ENCODE measurements at places on chromosomes 7 and 10.

DNA sequence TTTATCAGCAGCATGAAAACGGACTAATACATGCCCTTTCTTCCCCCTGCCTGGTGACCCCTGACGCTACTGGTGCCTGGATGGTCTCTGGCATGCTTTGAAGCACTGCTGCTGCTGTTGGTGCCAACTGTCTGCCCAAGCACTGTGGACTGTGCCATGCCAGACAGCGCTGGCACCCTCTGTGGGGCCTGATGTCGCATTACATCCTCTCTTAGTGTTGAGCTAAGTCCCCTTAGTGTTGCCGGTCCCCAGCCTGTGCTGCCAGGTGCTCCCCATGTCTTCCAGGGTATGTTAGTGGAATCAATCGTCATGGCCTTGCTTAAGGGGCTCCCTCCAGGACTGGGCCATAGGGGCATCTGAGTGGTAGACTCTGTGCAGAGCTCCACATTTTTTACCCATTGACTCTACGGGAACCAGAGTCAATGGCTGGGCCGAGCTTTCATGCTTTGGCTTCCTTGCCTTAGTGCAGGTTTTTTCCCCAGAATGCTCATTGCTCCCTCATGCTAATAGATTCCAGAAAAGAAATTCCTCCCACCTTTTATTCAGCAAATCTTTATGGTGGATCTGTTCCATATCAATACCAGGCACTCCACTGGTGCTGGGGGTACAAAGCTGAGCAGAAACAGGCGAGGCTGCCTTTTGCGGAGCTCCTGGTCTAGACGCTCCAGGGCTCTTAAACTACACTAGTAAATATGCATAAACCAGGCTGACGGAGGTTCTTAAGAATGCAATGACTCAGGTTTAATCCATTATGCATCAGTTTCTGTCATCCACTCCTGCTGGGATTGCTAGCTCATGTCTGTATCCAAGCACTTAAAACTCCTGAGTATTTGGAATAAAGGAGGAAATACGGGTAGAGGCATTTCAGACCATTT is 21.8 kb upstream of the MRC1 start:
- no peak for DNase-seq

GRCh38 chr10:88067737-88068136 is 204.3 kb downstream of the PTEN start:
- DNase-seq, result no peak

DNA sequence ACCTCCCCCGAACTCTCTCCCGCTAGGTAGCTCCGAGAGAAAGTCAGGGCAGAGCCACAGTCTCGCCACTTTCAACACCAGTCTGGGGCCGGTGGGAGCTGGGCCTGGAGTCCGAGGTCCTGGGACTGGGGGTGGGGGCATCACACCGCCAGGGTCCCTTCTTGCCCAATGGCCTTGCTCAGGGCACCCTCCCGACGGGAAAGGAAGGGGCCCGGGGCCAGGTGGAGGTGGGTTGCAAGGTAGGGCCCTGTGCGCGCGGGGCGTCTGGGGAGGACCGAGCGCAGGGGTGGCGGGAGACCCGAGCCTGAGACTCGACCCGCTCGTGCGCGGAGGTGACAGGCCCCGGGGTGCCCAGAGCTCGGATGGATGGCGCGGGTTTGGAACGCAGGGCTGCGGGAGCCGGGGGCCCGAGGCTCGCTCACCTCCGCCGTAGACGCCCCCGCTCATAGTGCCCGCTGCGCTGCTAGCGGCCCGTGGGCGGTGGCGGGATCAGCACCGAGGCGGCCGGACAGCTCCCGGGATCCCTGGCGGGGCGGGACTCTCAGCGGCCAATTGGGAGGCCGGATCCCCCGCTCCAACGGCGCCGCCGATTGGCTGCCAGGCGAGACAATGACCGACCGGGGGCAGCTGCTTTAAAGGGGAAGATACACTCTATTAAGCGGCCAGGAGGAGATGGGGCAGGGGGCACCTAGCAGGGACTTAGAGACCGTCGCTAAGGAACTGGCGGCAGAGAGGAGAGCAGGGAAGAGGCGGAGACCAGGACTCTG is at the start of gene ACTL6B:
Gene ACTL6B (minus strand): TSS at position 541 of the 767 bp plus-strand sequence. CDS start 94 bp downstream, at position 447.
- peak; percentile 87 for DNase-seq

- no peak for DNase-seq
Measured at GRCh38 chr7:87591211-87591610, 9.5 kb downstream of the ABCB1 start.

DNA sequence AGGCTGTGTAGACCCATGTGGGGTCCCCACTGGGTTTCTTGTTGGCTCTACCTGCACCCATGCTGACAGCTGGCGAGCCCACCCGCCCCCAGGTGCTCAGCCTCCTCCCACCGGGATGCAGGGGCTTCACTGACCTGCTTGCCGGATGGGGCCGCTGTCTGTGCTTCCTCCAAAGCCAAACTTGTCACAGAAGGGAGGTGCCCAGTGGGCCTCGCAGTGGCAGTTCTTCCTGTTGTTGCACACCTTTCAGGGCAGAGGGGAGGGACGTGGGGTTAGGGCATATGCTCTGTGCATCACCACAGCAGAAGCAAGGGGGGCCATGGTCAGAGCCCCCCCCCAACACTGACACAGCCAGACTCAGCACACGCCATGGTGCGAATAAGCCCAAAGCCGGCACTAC is 146.5 kb downstream of the FANK1 start:
- DNase-seq, result no peak

- no peak for DNase-seq
Measured at GRCh38 chr10:122225330-122225729, 45.8 kb upstream of the BTBD16 start.

DNA sequence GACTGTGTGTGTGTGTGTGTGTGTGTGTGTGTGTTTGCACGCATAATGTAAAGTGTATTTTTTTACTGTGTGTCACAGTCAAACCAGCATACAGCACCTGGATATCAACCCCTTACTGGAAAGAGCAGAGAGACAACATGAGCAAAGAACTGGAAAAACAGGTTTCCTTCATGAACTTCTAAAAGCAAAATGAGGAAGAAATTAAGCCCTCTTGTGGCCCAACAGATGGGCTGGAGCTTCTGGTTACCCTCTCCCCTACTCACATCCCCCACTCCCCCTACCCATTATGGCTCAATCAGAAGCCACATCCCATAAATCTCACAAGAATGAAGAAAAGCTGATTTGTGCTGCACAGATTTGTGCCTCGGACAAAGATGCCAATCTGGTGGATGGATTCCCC is 36.2 kb downstream of the PDE1C start:
- no peak for DNase-seq

DNA sequence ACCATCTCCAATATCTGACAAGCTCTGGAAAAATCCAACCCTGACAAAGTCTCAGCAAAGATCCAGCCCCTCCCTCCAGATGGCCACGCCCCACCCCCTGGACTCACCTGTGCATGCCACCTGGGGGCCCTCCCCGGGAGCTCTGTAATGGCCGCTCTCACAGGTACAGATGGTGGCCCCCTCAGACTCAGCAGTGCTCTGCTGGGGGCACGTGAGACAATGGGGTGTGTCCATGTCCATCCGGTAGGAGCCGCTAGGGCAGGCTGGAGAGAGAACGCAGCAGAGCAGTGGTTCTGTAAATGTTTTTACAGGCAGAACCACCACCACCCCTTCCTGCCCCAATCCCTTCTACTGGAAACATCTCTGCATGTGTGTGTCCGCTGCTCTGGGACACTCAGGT is 9.5 kb downstream of the EPHA1 start:
- no peak for DNase-seq

DNA sequence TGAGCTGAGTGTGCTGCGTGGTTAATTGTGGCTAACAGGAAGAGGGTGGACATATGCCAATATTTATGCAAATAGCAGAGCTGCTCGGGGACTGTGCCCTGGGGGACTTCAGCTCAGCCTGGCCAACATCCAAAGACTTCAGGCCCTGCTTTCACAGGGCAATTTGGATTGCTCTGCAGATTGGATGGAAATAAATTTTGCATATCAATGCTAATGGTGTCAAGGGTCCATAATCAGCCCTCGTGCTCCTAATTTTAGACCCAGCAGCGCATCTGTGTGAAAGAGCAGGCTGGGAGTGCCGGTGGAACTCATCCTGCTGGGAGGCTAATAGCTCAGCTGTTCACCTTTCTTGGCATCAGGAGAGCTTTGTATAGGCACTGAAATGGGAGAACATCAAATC is 270.1 kb downstream of the TCERG1L start:
- no peak for DNase-seq

Data from NCI-H1092 (cell line).